ENCODE measurements at places on chromosomes 5 and 9. TPM values are rescaled to one million over a fixed set of nuclear protein-coding genes. Genes with fewer than 3 reads are reported as not detected.

The KIF4B gene
- total RNA-seq, result 0.44 TPM

The IL4 gene
- not detected for total RNA-seq

The PCDHGA5 gene
- total RNA-seq, result 0.78 TPM

The FCN2 gene
- not detected for total RNA-seq

The FRRS1L gene
- total RNA-seq, result not detected

The SEMA6A gene
- 1.5 TPM for total RNA-seq

The C5orf58 gene
- total RNA-seq, result not detected

The COL5A1 gene
- 164 TPM for total RNA-seq

The KCTD16 gene
- 0.49 TPM for total RNA-seq

The PCDHAC2 gene
- 1.00 TPM for total RNA-seq

The FOXD4L4 gene
- 0.15 TPM for total RNA-seq

The INSL4 gene
- total RNA-seq, result not detected

The SLC22A4 gene
- total RNA-seq, result 5.4 TPM

The DBH gene
- total RNA-seq, result not detected

The NKD2 gene
- not detected for total RNA-seq

The ARHGEF39 gene
- total RNA-seq, result 6.5 TPM

Data from endothelial cell of umbilical vein (primary cell).